ENCODE measurements at places on chromosomes 12 and 14.

- DNase-seq, result no peak
Measured at GRCh38 chr14:84591827-84592445, 938.0 kb upstream of the FLRT2 start.

DNA sequence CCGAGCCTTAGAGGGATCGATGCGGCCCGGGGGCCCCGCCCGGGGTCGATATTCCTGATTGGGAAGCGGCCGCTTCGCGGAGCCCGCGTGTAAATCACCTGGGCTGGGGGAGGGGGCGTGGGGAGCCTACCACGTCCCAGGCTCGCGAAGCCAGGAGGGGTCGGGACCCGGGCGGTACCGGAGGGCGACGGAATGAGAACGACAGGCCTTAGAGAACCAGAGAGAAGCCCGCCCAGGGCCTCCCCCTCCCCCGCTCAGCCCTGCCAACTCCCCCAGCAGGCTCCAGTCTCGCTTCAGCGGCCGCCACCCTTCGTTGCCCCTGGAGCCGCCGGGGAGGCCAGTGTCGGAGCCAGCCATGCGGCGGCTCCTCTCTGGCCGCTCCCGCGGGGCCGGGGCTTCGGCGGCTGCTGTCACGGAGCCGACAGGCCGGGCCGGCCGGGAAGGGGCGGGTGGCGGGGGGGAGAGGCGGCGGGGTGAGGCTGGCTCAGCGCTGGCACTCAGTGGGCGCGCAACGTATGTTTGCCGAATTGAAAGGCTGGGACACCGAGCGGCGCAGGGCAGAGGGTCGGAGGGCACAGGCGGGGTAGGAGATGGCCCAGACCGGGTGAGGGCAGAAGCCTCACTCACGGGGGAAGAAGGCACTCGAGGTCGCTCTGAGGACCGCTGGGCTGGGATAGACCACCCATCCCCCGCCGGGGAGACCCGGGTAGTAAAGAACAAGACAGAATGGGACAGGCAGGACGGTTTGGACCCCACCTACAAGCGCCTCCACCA lies 1.4 kb upstream of the DNAJC22 start:
- DNase-seq, result no peak

DNA sequence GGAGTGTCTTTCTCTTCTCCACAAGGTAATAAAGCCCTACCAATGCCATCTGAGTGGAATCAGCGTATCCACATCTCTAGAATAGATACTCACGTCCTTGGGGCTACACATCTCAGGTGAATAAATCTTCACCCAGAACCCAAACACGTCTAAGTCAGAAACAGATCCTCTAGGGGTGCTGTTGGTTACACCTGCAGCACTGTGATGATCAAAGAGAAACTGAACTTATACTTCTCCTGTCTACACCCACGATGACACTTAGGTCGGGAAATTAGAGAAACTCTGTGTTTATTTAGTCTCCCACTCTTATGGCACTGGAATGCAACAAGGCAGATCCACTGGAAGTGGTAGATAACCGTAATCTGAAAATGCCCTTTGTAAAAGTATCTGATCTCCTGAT lies 46.2 kb downstream of the WIF1 start:
- no peak for DNase-seq

- no peak for DNase-seq
Measured at GRCh38 chr14:70924521-70924920, 17.3 kb downstream of the PCNX1 start.

- DNase-seq, result peak; percentile 66
Measured at GRCh38 chr14:77849711-77850110, 49.8 kb downstream of the ADCK1 start.

GRCh38 chr14:63394841-63395240 lies 76.1 kb upstream of the GPHB5 start:
- no peak for DNase-seq

GRCh38 chr12:120941846-120942405 lies 36.4 kb upstream of the HNF1A start:
- DNase-seq, result no peak

DNA sequence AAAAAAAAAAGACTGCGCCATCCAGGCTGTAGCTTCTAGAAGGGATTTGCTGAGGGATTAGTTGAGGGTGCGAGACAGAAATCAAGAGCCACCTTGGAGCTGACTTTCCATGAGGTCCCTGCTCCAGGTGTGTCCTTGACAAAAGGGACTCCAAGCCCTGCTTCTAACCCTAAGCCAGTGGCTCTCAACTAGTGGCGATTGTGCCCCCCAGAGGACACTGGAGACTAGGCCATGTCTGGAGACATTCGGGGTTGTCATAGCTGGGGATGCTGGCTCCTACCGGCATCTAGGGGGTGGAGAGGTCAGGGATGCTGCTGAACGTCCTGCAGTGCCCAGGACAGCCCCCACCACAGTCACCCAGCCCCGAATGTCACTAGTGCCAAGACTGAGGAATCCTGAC lies 40.6 kb downstream of the SPRING1 start:
- no peak for DNase-seq

- DNase-seq, result no peak
Measured at GRCh38 chr14:68473069-68473468, 319.8 kb downstream of the ZFP36L1 start.

DNA sequence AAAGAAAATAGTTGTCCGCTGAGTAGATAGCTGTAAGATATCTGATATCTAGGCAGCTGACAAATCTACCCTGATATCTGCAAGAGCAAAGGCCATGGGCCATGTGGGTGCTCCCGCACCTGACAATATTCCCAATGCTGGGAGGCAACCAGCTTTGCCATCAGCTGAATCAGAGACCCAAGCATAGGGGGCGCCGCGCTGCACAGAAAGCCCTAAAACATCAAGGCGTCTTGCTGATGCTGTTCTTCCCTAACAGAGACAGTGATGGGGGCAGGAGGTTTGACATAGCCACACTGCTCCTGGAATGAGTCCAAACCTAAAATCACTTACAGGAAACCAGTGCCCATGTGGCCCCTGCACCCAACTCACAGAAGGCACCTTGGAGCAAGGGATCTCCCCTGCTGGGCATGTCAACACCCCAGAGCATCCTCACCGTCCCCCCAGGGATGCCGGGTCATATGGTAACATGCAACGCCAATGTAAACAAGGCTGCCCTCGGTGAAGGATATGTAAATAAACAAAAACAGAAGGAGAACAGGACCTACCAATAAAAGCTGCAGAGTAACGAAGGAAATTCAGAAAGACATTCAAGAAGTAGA lies 199.5 kb downstream of the TMEM132D start:
- no peak for DNase-seq

DNA sequence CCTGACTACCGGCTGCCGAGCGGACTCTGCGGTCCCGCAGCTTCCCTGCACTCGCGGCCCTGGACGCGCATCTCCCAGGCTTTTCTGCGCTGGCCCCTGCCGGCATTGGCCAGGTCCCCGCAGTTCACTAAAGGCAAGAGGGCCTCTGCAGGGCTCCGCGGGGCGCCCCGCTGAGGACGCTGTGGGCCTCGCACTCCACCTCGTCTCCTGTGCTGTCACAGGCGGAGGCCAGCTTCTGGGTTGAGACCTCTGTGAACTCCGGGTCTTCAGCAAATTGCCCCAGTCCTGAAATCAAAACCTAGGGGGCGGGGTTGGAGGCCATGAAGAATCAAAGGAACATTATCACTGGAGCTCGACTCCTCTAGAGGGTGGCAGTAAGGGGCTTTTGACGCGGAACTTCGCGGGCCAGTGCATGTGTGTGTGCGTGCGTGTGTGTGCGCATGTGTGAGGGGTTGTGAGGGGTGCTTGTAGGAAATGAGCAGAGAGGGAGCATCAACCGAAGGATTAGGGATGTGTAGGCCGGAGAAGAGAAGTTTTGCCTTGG lies 68.5 kb upstream of the CAPRIN2 start:
- no peak for DNase-seq

- DNase-seq, result no peak
Measured at GRCh38 chr12:94643606-94644005, 6.8 kb downstream of the TMCC3 start.

DNA sequence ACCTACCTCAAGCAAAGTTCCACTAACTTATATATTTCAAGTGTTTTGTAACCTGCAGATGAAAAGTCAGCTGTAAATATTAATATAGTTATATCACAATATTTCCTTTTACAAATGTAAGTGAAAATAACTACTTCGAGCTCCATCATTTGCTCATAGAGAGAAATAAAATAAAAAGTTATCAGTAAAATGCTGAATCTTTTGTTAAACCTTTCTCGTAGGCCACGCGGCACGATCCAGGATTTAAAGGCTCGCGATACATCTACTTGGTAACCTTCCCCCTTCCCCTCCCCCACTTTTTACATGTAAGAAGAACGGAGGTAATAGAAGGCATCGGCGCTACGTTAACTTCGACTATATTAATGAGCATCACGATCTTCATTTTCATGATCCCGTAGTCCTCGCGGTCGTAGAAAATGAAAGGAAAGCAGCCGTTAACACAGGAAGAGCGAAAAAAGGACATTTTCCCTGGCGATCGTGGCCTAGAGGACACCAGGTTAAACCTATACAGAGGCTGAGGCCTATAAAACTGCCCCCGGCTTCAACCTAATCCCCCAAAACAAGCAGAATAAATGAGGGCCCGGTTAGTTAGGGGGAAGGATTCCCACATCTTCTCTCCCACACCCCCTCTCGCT lies 508 bp downstream of the HNRNPC start:
- peak; percentile 50 for DNase-seq

DNA sequence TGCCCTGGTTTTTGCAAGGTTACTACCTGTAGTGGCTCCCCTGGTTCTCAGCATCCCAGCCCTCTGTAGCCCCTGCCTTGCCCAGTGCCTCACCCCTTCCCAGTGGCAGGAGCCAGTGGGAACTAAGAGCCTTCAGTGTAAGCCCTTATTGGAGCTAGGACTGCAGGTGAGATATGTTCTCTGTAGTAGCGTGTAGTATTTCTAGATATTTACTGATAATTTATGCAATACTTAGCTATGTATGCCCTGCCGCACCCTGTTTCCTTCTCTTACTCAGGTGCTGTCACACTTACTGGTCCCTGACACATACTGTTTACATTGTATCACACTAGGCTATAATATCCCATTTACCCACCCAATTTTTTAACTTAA lies 3.6 kb downstream of the BMAL2 start:
- no peak for DNase-seq

GRCh38 chr14:51561141-51561540 lies 90.6 kb upstream of the FRMD6 start:
- no peak for DNase-seq

DNA sequence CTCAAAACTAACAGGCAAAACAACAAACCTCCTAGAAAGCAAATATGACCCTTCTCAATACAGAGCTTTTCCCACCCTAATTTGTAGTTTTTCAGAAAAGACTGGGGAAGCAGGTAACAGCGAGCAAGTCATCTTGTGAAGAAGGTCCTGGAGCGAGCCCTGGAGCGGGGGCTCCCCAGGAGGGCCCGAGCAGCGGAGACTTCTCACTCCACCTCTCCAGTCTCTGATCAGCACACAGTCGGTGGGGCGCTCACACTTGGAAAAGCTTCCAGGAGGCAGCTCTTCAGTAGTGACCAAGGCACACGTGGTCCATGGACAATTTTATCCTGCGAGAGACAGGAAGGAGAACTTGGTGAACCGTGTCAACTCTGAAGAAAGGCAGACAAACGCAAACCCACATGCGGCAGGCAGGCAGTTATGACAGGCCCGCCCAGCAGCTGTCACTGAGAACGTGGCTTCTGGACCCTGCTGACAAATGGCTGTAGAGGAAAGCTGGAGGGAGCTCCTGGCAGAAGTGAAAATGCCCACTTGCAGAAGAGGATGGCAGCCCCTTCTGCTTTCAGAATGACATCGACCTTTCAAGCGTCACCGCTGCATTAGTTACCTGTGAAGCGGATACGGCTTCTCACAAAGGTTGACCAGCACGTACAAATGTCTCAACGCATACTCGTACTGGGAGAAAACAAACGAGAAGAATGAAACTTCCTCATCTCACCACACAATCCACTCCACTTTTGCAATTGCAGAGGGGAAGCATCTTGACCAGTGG lies 44.2 kb downstream of the LGMN start:
- no peak for DNase-seq

DNA sequence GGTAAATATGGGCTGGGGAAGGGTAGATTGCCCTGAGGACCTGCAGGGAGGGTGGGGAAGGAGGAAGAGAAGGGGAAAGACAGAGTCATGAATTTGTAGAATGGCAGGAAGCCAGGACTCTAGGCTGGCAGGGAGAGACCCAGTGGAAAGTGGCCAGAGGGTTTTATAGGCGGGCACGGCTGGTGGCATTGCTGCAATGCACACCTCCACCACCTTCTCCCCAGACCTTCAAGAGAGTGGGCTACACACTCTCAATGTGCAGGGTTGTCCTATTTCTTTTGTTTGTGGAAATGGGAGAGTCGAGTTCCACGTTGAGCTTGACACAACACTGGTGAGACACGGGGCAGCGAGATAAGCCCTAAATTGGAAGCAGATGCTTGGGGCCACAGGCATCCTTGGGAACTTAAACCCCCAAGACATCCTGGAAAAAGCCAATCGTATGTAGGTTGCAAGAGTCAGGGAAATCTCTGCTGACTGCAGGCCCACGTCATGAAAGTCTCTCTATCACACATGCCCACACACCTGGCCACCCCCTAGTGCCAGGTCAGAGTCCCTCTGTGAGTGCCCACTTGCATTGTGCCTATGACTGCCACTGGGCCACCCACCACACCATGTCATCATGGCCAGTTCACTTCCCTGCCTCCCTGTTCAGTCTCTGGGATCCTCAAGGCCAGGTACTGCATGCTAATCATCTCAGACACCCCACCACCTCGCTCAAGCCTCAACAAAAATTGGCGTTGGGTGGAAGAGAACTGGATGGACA lies 38.0 kb upstream of the BDKRB2 start:
- no peak for DNase-seq

GRCh38 chr12:102816816-102817434 lies 100.1 kb downstream of the PAH start:
- no peak for DNase-seq

DNA sequence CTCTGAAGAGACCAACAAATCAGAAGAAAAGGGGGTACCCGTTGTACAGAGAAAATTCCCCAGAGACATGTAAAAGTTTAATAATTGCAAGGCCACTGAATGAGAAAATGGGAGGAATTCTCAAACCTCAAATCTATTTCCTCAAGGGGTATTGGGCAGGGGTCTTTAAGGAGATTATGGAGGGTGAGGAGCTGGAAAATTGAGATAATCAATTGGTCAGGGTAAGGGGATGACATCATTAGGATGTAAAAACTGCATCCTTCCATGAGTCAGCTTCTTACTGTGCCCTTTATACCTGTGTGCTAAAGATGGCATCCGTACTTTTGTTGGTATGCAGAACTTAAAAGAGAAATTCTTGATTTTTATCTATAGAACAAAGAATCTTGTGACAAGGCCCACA lies 641.5 kb downstream of the LRFN5 start:
- DNase-seq, result no peak

- DNase-seq, result no peak
Measured at GRCh38 chr12:13566292-13566691, 369.8 kb downstream of the EMP1 start.

GRCh38 chr12:53766881-53767280 lies 15.1 kb upstream of the CISTR start:
- no peak for DNase-seq

GRCh38 chr12:109725321-109726105 lies 11.9 kb downstream of the FAM222A start:
- no peak for DNase-seq
